Aorta (tissue), 5 donors: ENCODE measurements at places on chromosomes 13 and 19.

DNA sequence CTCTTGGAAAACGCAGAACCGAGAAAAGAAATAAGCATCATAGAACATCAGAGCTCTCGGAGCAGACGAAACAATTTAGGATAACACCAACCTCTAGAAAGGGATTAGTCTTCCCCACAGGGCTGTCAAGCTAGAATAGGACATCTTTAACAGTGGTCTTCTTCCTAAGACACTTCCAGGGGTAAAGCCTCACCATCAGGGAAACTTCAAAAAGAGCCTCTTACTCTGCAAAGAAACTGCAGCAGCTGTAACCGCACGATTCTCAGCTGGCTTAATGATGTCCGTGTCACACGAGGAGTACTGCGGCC lies 642 bp downstream of the ZNF571 start:
- H3K4me3 ChIP-seq: peak overlapping the region; percentile 75
- no peaks in the 10 kb centered on the region for H3K4me1 ChIP-seq
- H3K27ac ChIP-seq: peak overlapping the region; percentile 65
- H3K36me3 ChIP-seq: peaks cover 3% of the 10 kb centered on the region
- H3K27me3 ChIP-seq: no peaks in the 10 kb centered on the region

DNA sequence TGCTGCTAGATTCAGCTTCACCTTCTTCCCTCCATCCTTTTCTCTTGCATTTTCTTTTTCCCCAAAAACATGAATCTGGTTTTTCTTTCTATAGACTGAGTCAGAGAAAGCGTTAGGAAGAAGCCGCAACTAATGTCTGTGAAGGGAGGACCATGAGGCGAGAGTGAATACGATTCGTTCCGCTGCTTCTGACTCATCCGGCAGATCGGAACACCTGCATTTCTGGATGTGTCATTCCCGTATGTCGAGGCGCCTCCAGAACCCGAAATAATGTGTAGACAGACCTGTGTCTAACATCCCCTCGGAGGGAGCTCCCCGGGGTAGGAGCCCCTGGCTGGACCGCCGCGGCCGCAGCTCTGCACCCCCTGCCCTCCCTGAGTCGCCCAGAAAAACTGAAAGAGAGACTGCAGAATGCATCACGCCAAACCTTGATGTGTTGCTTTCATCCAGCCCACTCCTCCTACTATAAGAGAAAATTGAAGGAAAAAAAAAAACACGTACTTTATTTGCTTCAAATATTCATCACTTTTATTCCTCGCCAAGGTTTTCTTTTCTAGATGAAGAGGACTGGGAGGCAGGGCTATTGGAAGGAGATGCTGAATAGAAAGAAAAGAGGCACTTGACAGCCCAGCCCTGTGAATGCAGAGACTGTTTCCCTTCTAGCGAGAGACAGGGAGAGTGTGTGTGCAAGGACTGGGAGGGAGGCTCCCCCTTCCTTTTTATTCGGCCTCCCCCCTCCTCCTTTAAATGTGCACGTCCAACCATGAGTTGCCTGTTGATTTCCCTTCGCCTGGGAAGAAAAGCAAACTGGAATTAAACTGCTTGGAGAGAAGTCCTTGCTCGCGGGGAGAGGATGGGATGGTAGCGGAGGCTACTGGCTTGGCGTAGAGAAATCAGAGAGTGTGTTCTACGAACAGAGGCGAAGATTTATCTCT lies 616 bp upstream of the PCDH17 start:
- no peak for DNase-seq
- H3K27me3 ChIP-seq: no peaks in the 10 kb centered on the region
- no peaks in the 10 kb centered on the region for H3K36me3 ChIP-seq
- no peaks in the 10 kb centered on the region for H3K4me1 ChIP-seq
- H3K27ac ChIP-seq: no peak overlapping the region

DNA sequence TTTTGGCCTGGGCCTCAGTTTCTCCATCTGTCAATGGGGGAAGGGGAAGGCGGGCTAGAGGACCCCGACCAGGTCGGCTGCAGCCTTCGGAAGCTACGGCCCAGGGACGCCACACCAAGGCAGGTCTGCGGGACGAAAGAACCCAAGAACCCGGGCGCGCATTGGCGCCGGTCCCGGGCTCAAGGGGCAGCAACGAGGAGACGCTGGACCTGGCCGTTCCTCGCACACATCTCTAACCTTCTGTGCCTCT lies 739 bp upstream of the ILF3 start:
- H3K4me1 ChIP-seq: no peaks in the 10 kb centered on the region
- H3K36me3 ChIP-seq: no peaks in the 10 kb centered on the region
- H3K27ac ChIP-seq: peak overlapping the region; percentile 97
- no peak for DNase-seq
- peak overlapping the region; percentile 69 for H3K4me3 ChIP-seq

- DNase-seq: no peak
- H3K27ac ChIP-seq: no peak overlapping the region
- H3K4me3 ChIP-seq: no peak overlapping the region
- no peaks in the 10 kb centered on the region for H3K4me1 ChIP-seq
- H3K36me3 ChIP-seq: peaks cover 4% of the 10 kb centered on the region
These were observed 926 bp downstream of the ZNF587 start for GRCh38 chr19:57850553-57851017.

DNA sequence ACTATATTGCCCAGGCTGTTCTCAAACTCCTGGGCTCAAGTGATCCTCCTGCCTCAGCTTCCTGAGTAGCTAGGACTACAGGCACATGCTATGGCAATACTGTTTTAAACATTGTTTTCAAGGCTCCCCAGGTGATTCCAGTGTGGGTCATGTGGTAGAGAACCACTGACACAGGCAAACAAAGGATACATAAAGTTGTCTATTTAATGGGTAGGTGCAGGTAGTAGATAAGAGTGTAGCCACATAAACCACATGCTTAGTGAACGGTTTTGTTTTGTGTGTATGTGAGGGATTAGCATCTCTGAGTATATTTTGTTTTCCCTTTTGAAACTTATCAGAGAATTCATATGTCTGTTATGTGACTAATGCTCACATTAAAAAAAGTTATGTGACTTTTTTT lies 36.7 kb downstream of the USPL1 start:
- no peak for DNase-seq
- H3K27ac ChIP-seq: no peak overlapping the region
- H3K36me3 ChIP-seq: peaks cover 11% of the 10 kb centered on the region
- H3K4me1 ChIP-seq: no peaks in the 10 kb centered on the region
- H3K4me3 ChIP-seq: no peak overlapping the region

- H3K4me1 ChIP-seq: no peaks in the 10 kb centered on the region
- H3K27ac ChIP-seq: no peak overlapping the region
- H3K27me3 ChIP-seq: no peaks in the 10 kb centered on the region
- no peak overlapping the region for H3K4me3 ChIP-seq
- no peaks in the 10 kb centered on the region for H3K36me3 ChIP-seq
These were observed 17.7 kb upstream of the SPACA4 start for GRCh38 chr19:48588670-48589401.

- H3K27me3 ChIP-seq: no peaks in the 10 kb centered on the region
- H3K27ac ChIP-seq: no peak overlapping the region
- H3K36me3 ChIP-seq: no peaks in the 10 kb centered on the region
- no peak overlapping the region for H3K4me3 ChIP-seq
- peaks cover 5% of the 10 kb centered on the region for H3K4me1 ChIP-seq
These were observed 22.3 kb downstream of the GARRE1 start for GRCh38 chr19:34276614-34277013.

DNA sequence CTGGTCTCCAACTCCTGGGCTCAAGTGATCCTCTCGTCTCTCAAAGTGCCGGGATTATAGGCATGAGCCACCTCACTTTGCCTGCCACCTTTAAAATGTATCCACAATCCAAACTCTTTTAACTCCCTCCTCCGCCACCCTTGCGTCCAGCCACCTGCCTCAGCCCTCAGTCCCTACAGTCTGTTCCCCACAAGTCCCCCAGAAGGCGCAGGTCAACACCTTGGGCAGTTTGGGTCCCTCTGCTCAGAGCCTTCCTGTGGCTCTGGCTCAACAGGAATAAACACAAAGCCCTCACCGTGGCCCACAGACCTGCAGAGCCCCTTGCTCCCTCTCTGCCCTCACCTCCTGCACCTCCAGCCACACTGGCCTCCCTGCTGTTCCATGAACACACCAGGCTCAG lies 7.5 kb upstream of the EMC10 start:
- H3K4me3 ChIP-seq: no peak overlapping the region
- no peak for DNase-seq
- no peaks in the 10 kb centered on the region for H3K4me1 ChIP-seq
- no peaks in the 10 kb centered on the region for H3K36me3 ChIP-seq
- no peak overlapping the region for H3K27ac ChIP-seq

GRCh38 chr19:5253406-5254110 lies 87.1 kb downstream of the PTPRS start:
- peaks cover 6% of the 10 kb centered on the region for H3K36me3 ChIP-seq
- no peak overlapping the region for H3K27ac ChIP-seq
- H3K4me1 ChIP-seq: no peaks in the 10 kb centered on the region

DNA sequence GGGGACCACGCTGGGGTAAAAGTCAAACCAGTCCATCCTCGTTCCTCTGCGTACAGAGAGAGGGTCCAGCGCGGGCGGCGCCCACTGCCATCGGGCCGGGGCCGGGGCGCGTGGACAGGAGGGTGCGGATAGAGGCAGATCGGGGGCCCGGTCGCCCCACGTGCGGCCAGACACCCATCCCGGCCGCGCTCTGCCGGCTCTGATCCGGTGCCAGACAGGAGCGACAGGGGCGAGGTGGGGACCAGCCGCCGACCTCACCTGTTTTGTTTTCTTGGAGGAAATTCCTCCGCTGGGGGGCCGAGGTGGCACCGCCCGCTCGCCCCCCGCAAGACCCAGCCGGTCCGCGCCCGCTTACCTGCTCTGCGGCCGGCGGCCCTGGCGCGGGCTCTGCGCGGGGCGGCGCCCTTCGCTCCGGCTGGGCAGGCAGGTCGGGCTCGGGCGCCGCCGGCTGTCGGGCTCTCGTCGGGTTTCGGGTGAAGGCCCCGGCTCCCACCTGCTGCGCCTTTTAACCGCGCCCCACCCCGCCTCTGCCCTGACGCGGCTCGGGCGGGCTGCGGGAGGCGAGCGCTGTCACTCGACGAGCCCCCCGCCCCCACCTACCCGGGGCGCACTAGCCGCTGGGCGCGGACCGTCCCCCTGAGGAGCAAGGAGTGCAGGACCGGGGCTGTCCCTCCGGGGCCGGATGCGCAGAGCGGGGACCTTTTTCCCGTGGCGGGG lies at the start of gene GJB6:
GJB6 (minus strand) TSS at position 481 of the 717 bp plus-strand sequence. CDS start 8,839 bp downstream, outside the sequence.
- no peaks in the 10 kb centered on the region for H3K27me3 ChIP-seq
- H3K36me3 ChIP-seq: no peaks in the 10 kb centered on the region
- DNase-seq: no peak
- no peak within 1 kb of the TSS for H3K27ac ChIP-seq

- H3K27ac ChIP-seq: peak overlapping the region; percentile 88
- no peaks in the 10 kb centered on the region for H3K27me3 ChIP-seq
- no peaks in the 10 kb centered on the region for H3K36me3 ChIP-seq
- H3K4me1 ChIP-seq: peaks cover 3% of the 10 kb centered on the region
These were observed 53.3 kb downstream of the RFX2 start for GRCh38 chr19:6056801-6057650.

- H3K36me3 ChIP-seq: no peaks in the 10 kb centered on the region
- no peak overlapping the region for H3K4me3 ChIP-seq
- no peak for DNase-seq
- H3K27ac ChIP-seq: no peak overlapping the region
- no peaks in the 10 kb centered on the region for H3K27me3 ChIP-seq
These were observed 38.3 kb downstream of the RASL11A start for GRCh38 chr13:27308941-27309340.

- H3K36me3 ChIP-seq: no peaks in the 10 kb centered on the region
- H3K27me3 ChIP-seq: no peaks in the 10 kb centered on the region
- H3K4me3 ChIP-seq: no peak overlapping the region
- no peak for DNase-seq
These were observed 663.2 kb downstream of the UQCRFS1 start for GRCh38 chr19:28549680-28550277.

DNA sequence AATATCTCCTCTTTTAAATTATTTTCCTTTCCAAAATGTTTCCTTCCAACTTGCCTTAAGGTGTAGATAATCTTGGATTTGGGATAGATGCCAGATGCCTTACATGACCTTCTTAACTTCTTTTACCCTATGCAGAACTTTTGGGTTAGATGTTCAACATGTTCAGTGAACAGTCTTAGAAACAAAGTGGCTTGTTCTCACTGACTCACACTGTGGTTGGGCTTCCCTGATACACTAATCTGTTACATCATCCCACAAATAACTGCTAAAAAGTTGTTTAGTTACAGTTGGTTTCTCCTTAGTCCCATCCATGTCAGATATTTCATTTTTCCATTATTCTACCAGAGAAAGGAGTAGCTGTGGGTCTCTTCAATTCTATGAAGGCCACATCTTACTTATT lies 2638.2 kb downstream of the PCDH9 start:
- no peak for DNase-seq
- no peak overlapping the region for H3K27ac ChIP-seq
- no peak overlapping the region for H3K4me3 ChIP-seq
- H3K27me3 ChIP-seq: no peaks in the 10 kb centered on the region
- no peaks in the 10 kb centered on the region for H3K36me3 ChIP-seq

- H3K4me1 ChIP-seq: no peaks in the 10 kb centered on the region
- DNase-seq: no peak
- H3K27ac ChIP-seq: no peak overlapping the region
These were observed 277.9 kb downstream of the TSHZ3 start for GRCh38 chr19:31071136-31071855.

GRCh38 chr13:39858794-39859193 lies 203.3 kb downstream of the COG6 start:
- no peaks in the 10 kb centered on the region for H3K27me3 ChIP-seq
- H3K27ac ChIP-seq: no peak overlapping the region
- H3K4me3 ChIP-seq: no peak overlapping the region
- H3K4me1 ChIP-seq: no peaks in the 10 kb centered on the region
- no peak for DNase-seq

GRCh38 chr19:14078411-14078810 lies 5.8 kb downstream of the MISP3 start:
- H3K27me3 ChIP-seq: no peaks in the 10 kb centered on the region
- no peak overlapping the region for H3K4me3 ChIP-seq
- no peaks in the 10 kb centered on the region for H3K4me1 ChIP-seq

- H3K27me3 ChIP-seq: no peaks in the 10 kb centered on the region
- no peak overlapping the region for H3K27ac ChIP-seq
- peak; percentile 87 for DNase-seq
- no peak overlapping the region for H3K4me3 ChIP-seq
- H3K36me3 ChIP-seq: no peaks in the 10 kb centered on the region
These were observed 8.9 kb downstream of the ISYNA1 start for GRCh38 chr19:18428787-18429674.

GRCh38 chr19:55426042-55426441 lies 17.1 kb downstream of the SHISA7 start:
- H3K27me3 ChIP-seq: no peaks in the 10 kb centered on the region
- H3K4me3 ChIP-seq: no peak overlapping the region
- no peaks in the 10 kb centered on the region for H3K36me3 ChIP-seq
- H3K4me1 ChIP-seq: no peaks in the 10 kb centered on the region
- H3K27ac ChIP-seq: no peak overlapping the region
- no peak for DNase-seq

- DNase-seq: no peak
- H3K36me3 ChIP-seq: no peaks in the 10 kb centered on the region
- no peak overlapping the region for H3K27ac ChIP-seq
- no peak overlapping the region for H3K4me3 ChIP-seq
- no peaks in the 10 kb centered on the region for H3K27me3 ChIP-seq
These were observed 275.1 kb downstream of the DCLK1 start for GRCh38 chr13:35856084-35856483.
